ENCODE measurements at places on chromosomes 4 and X.

DNA sequence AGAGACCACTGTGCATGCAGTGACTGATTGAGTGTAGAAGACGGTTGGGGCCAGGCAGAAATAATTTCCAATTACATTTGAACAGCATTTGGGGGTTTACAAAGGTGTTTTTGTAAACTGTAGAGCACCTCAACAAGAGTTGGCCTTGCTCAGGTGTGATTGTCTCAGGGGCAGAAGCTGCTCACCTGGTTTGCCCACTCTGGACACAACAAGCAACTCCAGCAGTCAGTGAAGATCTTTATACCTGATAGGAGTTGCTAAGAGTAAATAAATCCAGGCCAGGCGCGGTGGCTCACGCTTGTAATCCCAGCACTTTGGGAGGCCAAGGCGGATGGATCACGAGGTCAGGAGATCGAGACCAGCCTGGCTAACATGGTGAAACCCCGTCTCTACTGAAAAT is 221.3 kb downstream of the RAB28 start:
- no peak for DNase-seq

DNA sequence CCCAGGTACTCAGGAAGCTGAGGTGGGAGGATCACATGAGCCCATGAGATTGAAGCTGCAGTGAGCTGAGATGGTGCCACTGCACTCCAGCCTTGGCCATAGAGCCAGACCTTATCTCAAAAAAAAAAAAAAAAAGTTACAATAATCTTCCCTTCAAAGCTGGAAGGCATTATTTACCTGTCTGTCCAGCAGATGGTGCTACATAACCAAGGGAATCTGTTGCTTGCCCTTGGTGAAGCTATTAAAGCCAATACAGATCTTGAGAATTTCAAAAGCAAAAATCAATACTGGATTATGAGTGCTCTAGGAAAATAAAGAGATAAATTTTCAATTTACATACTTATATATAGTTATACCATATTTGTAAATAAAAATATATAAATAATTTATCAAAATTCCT is 25.9 kb downstream of the PKD2 start:
- no peak for DNase-seq

GRCh38 chr4:107472265-107472948 is 247.6 kb downstream of the PAPSS1 start:
- DNase-seq = peak; percentile 12

GRCh38 chrX:147680251-147680650 is 231.5 kb upstream of the FMR1 start:
- no peak for DNase-seq

GRCh38 chr4:122845066-122845465 is 18.4 kb downstream of the FGF2 start:
- DNase-seq = no peak

DNA sequence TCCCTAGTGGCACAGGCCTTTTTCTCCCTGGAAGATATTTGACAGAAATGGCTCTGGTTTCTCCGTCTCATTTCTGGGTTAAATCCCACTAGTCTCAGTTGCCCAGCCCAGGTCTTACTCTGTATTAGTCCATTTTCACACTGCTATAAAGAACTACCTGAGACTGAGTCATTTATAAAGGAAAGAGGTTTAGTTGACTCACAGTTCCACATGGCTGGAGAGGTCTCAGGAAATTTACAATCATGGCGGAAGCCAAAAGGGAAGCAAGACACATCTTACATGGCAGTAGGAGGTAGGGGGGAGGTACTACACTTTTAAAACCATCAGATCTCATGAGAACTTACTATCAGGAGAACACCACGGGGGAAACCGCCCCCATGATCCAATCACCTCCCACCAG is 81.9 kb downstream of the FHDC1 start:
- DNase-seq = no peak

DNA sequence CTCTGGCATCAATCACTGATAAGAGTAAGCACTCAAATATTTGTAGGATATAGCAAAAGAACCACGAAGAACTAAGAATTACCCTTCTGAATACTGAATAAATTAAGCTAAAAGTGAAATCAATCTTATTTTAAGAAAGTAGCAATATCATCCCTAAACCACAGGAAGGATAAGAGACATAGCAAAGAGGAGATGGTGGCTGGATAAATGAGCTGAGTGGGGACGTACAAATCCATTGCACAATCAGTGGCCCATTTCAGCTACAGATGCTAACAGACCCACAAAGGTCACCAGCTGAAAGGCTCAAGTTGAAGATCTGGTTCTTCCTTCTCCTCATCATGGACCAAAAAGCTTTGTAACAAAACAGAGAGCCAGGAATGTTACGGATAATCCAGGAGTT is 77.1 kb downstream of the SLC9A7 start:
- no peak for DNase-seq

DNA sequence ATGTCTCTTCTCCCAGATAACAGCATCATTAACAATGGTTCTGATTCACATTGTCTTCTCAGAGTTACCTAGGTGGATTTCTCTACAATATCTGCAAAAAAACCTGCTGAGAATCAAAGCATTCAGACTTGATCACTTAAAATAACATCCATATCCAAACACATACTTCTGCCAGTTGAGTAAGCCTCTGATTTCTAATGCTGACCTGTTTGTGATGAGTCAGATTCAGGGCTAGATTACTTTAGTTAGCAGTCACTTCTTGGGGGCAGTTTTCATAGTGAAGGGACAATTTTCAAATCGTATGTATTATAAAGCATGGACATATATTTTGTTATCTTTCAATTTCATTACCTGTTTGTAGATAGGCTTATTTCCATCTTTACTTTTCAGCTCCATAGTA is 35.5 kb downstream of the CCNI start:
- no peak for DNase-seq

- DNase-seq = no peak
Measured at GRCh38 chr4:99395595-99396364, 39.4 kb downstream of the ADH7 start.

- DNase-seq = no peak
Measured at GRCh38 chr4:45442466-45442865, 681.4 kb downstream of the GABRG1 start.

- no peak for DNase-seq
Measured at GRCh38 chrX:68043713-68044438, 389.4 kb downstream of the OPHN1 start.

DNA sequence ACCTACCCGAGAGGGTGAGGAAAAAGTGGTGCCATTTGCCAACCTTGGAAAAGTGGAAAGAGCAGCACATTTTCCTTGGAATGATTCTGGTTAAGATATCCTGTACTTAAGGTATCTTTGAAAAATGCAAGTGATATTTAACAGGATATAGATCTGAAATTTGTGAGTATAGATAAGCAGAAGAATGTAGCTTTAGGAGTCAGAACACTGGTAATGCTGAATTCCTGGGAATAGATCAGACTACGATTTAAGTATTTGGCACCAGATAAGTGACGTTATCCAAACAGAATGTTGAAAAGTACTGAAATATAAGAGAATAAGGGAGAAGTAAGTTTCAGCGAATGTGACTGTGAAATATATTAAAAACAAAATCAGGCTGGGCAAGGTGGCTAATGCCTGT is 210.1 kb downstream of the PCDH7 start:
- DNase-seq = no peak

DNA sequence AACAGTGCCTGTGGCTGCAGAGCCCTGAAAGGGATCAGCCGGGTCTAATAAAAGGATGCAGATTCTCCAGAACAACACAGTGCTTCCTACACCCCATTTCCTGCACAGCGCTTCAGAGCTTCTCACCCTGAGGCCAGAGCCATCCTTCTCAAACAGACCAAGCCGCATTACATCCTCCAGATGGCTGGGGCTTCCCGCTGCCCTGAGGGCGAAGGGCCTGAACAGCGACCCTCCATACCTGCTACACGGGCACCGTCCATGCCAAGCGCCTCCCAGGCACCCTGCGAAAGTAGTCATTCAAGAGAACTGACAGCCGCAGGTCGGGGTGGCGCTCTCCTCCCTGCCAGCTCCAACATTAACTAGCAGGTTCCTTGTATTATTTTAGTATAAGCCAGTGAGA is 36.5 kb downstream of the ACOX3 start:
- no peak for DNase-seq

- DNase-seq = peak; percentile 51
Measured at GRCh38 chr4:146134761-146135445, 40.6 kb upstream of the LSM6 start.

- DNase-seq = no peak
Measured at GRCh38 chr4:82644734-82645126, 82.9 kb upstream of the TMEM150C start.

DNA sequence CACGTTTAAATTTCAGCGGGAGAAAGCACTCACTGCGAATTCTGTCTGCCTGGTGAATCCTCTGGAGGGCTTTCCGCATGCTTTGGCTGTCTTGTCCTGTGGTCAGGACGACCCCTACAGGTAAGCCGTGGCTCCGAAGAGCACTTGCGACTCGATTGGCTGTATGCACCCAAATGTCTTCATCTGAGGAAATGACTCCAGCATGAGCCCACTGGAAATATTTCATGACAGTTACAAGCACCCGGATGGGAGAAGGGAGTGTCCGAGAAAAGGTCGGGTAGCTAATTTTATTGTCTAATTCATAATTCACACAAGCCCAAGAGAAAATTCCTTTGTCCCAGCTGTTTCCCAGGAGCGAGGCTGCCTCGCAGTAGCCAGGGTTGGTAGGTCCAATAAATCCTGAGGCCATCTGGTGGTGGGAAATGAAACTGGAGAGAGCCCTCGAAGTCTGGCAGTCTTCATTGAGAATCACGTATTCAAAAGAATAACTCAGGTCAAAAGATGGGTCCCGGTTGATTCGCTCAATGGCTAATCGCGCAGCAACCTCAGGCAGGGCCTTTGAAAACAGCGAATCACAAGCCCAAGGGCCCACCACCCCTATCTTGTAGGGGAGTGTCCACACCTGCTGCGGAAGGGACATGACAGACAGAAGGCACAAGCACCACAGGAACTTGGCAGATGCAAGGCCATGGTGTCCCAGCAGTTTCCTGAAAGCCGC is 6.6 kb downstream of the GUCY2F start:
- no peak for DNase-seq

GRCh38 chrX:104270916-104271512 is 16.3 kb upstream of the ESX1 start:
- DNase-seq = no peak

DNA sequence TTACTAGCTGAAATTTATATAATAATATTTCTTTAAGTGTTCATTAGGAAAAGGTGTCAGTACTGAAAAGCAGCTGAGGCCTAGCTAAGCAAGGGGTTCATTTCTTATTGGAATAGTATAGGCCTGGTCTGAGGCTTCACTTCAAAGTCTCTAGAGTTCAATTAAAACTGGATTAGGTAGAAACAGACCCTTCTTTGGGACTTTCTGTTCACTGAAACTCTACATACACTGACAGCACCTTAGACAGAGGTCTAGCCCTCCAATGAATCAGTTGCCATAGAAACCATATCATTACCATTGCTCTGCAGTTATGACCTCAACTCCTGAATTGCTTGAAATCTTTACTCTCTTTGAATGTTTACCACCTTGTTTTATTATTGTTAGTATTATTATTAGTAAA is 86.4 kb upstream of the MAB21L2 start:
- DNase-seq = no peak

DNA sequence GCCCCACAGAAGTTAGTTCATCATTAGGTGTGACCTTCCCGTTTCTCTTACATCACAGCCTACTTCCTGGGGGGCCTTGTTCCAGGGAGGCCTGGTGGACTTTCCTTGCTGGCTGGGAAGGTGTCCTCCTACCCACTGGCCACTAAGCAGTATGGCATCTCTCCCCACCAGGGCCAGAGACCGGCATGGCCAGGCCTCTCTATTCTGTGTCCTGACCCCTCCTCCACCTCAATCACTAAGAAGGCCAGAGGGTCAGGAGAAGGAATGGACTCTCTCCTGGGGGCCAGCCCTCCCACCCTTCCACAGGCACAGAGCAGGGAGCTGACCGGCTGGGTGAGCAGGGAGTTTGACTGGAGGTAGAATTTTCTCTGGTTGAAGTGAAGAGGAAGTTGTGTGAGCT is 81.9 kb downstream of the PJA1 start:
- no peak for DNase-seq

DNA sequence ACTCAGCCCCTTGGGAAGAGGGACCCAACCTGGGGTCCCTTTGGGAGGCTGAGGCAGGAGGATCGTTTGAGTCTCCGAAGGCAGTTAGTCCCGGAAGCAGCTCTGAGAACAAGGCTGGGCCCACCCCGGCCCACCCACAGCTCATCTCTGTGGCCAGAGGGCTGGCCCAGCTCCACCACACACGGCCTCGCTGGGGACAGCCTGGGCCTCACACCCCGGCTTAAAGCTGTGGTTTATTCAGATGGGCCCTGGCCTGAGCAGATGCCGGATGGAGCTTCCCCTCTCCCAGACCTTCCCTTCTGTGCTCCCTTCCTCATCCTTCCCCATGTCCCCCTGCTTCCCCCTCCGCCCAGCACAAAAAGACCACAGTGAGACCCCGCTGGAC is 54.4 kb downstream of the FAM53A start:
- no peak for DNase-seq

DNA sequence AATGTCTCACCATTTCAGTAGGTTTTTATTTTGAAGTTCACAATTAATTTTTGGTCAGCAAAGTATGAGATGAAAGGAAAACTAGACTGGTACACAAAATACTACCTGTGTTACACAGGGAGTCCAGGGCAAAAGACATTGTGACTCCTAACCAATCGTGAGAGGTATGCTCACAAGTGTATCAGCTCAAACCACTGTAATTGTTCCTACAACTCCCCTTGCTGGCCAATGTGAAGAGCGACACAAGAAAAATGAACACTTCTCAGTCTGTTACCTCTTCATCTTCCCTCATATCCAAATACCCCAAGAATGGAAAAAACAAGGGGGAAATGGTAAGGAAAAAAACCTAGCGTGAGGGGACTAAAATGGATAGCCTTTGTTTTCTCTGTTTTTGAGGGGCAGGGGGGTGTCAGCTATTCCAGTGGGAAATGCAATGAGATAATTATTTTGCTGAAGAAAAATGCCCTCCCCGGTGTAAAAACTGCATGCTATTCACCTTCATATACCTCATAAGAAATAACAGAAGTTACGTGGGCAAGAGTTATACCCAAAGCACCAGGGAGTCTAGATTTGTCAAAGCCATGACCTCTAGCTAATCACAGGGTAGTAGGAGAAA is 30.6 kb upstream of the NSUN7 start:
- peak; percentile 46 for DNase-seq

GRCh38 chr4:80085081-80085480 is 12.1 kb upstream of the ANTXR2 start:
- DNase-seq = no peak

DNA sequence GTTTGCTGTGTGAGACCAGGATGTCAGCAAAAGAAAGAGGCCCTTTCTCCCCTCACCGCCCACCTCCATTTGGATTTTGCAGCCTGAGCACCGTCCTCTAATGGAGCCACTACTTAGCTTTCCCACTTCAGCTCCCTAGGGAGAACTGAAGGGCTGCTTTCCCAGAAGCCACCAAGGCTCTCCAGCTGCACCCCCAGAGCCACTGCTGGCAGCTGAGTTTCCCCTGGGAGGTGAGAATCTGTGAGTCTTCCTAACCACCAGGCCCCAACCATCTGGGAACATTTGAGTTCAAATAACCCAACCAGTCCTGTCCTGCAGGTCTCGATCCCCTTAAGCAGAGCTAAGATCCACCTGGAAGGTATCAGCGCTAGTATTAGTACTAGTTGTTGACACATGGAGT is 173.1 kb upstream of the USP9X start:
- no peak for DNase-seq
